ENCODE measurements at places on chromosomes 6 and 20.
A peak's percentile ranks its signal among the peaks of the same experiment; 100 is the strongest.

DNA sequence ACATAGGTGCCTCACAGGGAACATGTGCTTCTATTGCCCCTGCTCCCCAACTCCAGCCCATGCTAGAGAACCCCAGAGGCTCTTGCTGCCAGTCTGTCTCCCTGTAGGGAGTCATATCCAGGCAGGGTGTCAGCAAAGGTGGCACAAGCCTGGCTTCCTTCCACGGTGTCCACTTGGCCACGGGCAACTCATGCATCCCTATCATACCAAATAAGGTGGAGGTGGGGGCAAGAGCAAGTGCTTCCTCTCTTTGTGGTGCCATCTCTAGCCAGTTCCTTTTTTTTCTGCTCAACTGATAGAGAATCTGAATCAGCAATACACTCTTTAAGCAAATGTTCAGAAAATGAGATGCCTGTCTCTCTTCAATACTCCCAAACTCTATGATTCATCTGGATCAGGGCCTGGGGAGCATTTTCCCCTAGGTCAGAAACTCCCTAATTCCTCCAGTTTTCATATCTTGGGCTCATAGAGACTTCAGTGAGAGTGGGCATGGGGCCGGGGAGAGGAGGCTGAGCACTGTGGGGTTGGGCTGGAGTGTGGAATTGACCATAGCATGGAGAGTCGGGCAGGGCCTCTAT, 105.1 kb upstream of the GPR6 start:
- DNase-seq: no peak

GRCh38 chr6:111326563-111326962, 156.5 kb downstream of the REV3L start:
- DNase-seq: no peak

DNA sequence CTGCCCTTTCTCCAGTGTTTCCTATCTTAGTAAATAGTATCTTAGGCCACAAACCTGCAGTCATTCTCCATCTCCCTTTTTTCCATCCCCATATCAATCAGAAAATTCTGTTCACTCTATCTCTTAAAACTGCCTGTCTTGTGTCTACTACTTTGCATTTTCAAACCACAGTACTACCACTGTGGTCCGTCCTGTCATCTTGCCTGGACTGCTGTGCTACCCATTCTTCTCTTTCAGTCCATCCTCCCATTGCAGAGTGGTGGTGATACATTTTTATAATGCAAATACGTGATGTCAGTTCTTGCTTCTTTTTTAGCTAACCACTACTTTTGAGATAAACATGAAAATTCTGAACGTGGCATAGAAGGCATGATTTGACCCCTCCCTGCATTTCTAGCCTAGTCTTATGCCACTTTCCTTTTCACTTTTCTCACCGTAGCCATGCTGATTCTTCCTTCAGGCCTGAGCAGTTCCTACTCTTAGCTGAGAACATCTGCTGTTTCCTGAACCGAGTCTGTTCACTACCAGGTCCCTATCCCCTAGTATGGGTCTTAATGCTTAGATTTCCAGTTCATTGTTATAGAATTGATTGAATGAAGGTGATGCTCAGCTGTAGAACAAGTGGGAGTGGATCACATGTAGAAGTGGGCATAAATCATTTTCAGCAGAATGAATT, 13.8 kb downstream of the TBPL1 start:
- DNase-seq: no peak

DNA sequence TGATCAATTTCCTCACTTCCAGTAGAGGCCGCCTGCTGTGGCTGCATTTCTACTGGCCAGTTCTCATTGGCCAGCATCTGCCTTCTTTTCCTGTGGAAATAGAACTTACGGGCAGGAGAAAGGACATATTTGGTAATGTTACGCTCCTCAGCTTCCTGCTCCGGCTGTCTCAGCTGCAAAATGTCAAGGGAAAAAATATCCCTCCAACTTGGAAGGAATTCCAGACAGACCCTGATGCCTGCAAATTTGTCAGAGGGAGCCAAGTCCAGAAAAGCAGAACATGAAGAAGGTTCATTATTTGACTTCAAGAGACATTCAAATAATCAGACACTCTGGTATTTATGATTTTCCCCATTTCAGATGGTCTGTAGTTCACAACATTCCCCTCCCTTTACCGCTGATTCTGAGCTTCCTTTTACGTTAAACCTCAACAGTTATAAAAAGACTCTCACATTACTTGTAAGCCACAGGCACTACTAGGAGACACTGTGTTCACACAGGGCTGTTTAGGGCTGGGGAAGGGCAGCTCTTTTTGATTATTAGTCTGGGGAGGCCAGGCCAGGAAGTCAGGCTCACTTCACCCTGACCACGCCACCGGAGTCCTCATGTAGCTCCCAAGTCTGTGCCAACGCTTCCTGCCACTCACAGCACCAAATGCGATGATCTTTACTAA, 179.6 kb upstream of the CCN2 start:
- no peak for DNase-seq

DNA sequence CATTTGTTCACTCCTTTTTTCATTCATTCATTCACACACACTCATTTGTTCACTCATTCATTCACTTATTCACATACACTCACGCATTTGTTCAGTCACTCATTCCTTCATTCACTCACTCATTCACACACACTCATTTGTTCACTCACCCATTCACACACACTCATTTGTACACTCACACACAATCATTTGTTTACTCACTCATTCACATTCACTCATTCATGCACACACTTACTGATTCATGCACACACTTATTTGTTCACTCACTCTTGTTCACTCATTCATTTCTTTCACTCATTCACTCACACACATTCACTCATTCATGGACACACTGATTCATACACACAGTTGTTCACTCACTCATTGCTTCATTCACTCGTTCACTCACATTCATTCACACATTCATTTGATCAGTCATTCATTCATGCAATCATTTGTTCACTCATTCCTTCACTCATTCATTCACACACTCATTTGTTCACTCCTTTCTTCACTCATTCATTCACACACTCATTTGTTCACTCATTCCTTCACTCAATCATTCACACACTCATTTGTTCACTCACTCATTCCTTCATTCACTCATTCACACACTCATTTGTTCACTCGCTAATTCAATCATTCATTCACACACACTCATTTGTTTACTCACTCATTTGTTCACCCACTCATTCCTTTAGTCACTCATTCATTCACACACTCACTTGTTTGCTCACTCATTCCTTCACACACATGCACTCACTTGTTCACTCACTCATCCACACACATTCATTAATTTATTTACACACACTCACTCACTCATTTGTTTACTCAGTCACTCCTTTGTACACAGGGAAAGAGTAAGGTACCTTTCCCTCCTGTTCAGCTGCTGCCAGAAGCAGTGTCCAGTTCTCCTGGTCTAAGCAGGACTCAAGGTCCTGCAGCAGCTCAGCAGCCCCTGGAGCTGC, 50.7 kb upstream of the BHLHE23 start:
- DNase-seq: no peak

DNA sequence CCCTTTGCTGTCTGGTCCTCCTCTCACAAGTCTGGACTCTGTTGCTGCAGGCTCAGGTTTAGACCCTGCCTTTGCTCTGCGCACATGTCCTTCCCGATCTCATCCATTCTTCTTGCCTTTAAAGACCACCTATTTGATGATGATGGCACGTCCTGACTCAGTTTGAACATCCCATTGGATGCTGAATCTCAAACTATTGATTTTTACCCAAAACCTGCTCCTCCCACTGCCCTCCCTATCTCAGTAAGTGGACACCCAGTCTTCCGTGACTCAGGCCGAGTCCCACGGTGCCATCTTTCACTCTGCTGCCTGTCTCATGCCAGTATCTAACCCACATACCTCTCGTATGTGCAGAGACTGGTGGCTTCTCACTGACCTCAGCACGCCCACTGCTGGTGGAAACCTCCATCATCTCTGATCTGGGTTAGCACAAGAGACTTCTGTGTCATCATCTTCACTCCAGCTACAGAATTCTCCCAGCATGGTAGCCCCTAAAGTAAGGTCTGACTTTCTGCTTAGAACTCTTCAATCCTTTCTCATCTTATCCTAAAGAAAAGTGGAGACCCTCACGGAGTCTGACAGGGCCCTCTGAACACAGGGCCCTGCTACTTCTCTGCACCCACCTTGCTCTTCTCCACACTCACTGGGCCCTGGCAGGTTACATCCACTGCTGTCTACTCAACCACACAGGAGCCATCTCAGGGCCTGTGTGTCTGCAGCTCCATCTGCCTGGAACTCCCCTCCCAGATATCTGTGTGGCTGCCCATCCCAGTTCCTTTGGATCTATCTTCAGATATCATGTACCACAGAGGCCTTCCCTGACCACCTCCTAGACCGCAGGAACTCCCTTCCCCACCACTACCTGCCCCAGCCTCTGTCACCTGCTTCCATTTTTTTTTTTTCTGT, 387.1 kb upstream of the AGPAT4 start:
- no peak for DNase-seq

DNA sequence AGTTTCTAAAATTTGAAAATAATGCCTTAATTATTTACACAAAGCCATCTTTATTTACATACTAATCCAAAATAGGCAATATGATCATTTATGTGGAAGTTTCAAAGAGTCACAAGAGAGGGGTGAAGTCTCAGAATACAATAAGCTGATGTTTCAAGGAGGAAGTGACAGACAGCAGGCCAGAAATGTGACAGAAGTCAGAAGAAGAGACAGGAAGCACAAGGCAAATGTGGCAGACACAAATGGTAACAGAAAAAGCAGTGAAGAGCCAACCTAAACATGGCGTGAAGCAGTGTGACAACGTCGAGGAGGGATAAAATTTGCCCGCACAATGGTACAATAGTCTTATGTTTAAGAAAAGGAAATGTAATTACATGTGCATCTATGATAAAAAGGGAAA, 59.8 kb downstream of the SHPRH start:
- no peak for DNase-seq

DNA sequence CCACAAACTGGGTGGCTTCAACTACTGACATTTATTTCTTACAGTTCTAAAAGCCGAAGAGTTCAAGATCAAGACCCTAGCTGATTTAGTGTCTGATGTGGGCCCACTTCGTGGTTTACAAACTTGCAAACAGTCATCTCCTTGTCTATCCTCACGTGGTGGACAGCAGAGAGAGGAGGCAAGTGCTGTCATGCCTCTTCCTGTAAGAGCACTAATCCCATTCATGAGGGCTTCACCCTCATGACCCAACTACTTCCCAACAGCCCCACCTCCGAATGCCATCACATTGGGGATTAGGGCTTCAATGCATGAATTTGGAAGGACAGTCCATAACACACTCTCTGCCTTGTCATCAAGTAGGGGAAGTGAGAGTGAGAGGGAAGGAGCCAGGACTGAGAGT, 15.6 kb upstream of the ISM1 start:
- DNase-seq: no peak

DNA sequence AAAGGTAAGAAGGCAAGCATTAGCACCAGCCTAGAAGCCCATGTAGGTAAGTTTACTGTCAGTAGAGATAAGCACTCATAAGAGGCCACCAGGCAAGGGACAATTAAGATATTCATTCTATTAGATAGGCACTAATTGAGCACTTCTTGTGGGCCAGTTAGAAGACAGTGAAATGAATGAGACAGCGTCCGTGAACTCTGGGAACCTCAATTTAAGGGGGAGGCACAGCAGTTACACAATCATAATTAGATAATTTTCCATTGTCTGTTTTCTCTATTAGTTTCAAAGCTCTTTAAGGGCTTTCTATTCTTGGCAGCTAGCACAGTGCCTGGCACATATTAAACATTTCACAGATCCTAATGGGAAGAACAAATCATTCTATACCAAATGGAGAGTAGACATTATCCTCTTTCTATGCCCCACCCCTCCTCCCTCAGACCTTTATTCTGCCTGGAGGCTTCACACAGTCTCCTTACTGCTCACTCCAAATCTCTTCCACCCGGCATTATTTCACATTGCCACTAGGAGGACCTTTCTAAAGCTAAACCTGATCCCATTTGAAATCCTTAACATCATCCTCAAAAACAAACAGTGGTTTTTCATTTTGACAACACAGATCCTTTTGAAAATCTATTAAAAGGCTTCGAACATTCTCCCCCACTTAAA, 529.6 kb downstream of the ADGRB3 start:
- DNase-seq: no peak

- DNase-seq: no peak
Observed at GRCh38 chr6:22173311-22173710, 123.5 kb downstream of the PRL start.

DNA sequence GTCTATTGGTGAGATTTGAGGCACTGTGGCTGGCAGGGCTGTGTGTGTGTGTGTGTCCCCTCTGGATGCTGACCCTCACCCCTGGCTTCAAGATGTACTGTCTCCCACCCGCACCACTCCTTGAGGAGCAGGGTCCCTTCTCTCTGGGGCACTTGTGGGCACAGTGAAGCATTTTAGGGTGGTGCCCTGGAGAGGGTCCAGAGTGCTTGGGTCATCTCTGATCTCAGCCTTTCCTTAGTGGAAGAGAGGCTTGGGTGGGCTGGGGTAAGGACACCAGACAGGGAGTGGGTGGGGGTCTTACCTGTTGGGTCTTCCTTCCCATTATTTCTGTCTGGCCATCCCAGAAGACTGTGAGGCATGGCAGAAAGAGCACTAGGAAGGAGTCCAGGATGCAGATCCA, 66.1 kb downstream of the EFCAB8 start:
- DNase-seq: no peak

- peak; percentile 23 for DNase-seq
Observed at GRCh38 chr6:14354919-14355572, 237.5 kb downstream of the CD83 start.

- DNase-seq: no peak
Observed at GRCh38 chr6:62980724-62981123, 230.5 kb upstream of the FKBP1C start.

- no peak for DNase-seq
Observed at GRCh38 chr6:148244217-148244935, 98.3 kb upstream of the SASH1 start.

GRCh38 chr6:139530561-139530960, 156.1 kb upstream of the CITED2 start:
- DNase-seq: no peak

DNA sequence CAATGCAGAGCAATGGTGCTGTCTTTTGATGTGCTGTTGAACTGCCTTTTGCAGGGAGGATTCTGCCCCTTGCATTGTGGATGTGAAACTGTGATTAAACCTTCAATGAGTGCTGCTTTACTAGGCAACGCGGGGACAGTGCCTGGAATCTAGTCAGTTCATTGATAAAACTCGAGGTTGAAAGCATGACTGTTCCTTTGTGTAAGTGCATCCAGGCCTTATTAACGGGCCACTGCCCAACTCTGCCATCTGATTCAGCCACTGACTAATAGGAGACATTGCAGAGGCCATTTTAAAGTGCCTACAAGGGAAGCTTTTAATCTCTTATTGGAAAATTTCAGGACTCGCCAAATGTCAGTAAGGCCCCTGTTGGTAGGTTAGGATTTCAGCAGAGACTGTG, 49.3 kb downstream of the SLC35F1 start:
- no peak for DNase-seq

- no peak for DNase-seq
Observed at GRCh38 chr6:15997586-15998388, 131.1 kb upstream of the MYLIP start.

DNA sequence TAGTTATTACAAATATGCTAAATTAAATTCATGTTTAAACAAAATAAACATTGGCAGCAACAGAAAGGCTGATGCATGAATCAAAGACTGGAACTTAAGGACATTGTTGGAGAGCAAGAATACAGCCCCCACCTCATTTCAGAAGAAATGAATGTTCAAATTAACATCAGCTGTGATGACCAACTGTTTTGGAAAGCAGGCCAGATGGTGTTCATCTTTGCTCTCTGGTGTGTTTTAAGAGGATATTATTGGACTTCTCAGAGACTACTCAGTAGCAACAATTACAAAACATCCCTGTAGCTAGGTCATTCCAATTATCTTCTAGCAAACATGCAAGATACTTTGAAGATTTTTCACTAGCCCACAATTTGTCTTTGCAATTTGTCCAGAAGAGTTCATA, 118.6 kb upstream of the DOK5 start:
- DNase-seq: no peak

All from stimulated activated CD4-positive, alpha-beta T cell treated with anti-CD3 and anti-CD28 coated beads, Interleukin-2, amount 100 ng/mL, for 4 hours (primary cell).